ENCODE measurements at places on chromosomes 4 and X.

GRCh38 chrX:137194164-137194563 lies 160.4 kb upstream of the GPR101 start:
- DNase-seq = peak; percentile 26

DNA sequence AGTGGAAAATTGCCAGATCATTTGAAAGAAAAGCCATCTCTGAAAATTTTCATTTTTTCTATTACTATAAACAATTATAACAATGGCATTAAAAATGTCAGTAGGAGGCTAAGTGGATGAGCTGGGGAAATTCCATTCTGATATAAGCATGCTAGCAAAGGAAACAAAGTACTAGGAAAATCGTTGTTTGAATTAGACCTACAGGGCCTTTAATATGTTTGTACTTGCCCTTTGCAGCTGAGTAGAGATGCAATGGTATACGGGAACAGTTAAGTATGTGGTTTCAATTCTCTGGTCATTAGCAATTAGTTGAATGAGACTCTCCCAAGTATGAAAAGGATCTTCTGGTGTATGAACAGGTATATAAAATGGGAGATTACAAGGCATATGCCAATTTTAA lies 452.2 kb downstream of the PCDH11X start:
- no peak for DNase-seq

- no peak for DNase-seq
Measured at GRCh38 chrX:10936976-10937375, 174.2 kb upstream of the HCCS start.

GRCh38 chr4:139014371-139015268 lies 961 bp upstream of the NOCT start:
- peak; percentile 34 for DNase-seq

DNA sequence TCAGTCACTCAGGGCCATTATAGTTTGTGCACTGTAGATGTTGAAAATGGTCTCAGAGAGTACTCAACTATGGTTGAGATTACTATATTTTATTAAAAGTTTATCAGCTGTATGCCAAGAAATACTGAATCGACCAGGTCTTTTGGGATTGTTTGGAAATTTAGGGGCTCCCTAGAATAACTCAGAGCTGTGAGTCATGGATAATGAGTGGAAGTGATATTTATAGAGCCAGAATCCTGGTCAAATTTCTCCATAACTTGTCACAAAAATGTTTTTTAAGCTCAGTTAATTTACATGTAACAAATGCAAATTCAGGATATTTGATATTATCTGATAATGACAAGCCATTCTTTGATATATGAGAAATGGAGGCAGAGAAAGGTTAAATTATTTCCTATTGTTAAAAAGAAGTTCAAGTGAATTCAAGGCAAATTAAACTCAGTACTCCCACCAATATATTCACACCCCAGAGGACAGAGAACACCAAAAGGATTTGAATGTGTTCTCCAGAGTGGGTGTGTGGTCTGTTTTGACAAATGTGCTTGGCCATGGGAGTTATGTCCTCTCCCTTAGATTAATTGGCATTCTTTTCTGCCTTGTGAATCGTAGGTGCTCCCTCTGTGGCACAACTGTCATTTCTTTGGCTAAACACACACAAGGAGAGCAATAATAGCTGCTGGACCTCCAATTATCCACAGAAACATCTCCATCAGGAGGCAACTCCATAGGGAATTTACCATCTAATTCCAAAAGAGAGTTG lies 37.7 kb downstream of the ARHGAP24 start:
- no peak for DNase-seq

- DNase-seq = no peak
Measured at GRCh38 chr4:48904101-48904500, 2.5 kb downstream of the OCIAD2 start.

DNA sequence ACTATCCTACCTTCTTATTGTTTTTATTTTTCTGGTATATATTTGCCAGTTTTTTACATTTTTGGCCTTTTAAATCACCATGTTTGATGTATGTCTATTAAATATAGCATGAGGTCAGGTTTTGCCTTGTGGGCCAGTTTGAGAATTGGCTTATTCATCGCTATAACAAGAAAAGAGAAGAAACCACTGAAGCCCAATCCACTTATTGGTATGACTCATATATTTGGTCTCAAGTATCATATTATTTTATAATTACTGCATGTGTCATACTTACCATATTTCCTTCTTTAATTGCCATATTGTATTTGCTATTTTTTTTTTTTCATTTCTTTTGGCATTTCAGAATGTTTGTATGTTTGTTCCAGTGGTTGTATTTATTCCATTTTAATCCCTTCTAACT lies 99.3 kb downstream of the IRF2 start:
- DNase-seq = no peak

Data from common myeloid progenitor, CD34-positive (primary cell).